ENCODE measurements at places on chromosomes 6 and 20.

- peaks cover 22% of the 10 kb centered on the region for H3K4me1 ChIP-seq
- H3K4me3 ChIP-seq = peak overlapping the region; percentile 36
- peak; percentile 60 for ATAC-seq
- no peaks in the 10 kb centered on the region for H3K36me3 ChIP-seq
- peak overlapping the region; percentile 12 for H3K27ac ChIP-seq
Measured at GRCh38 chr6:148530394-148530953, 187.8 kb downstream of the SASH1 start.

- H3K27ac ChIP-seq = no peak overlapping the region
- no peaks in the 10 kb centered on the region for H3K27me3 ChIP-seq
- peaks cover 12% of the 10 kb centered on the region for H3K4me1 ChIP-seq
- peaks cover 55% of the 10 kb centered on the region for H3K36me3 ChIP-seq
- H3K4me3 ChIP-seq = no peak overlapping the region
- no peak for ATAC-seq
Measured at GRCh38 chr20:13771853-13772453, 12.8 kb downstream of the ESF1 start.

DNA sequence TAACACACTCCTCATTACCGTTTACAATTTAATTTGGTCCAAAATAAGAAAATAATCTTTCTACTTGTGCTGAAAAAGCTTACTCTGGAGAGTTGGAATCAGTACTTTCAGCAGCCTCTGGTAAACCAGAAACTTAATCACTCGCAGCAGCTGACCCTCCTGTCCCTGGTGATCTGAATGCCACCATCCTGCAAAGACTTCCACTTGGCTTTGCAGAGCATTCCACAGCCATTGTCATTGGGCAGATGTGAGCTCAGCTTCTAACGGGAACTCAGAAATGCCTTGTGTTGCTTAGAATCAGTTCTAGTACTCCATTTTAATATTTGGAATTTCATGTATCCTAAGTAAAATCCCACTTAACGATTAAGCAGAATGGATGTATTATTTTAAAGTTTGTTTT is 59.7 kb downstream of the PHACTR1 start:
- peaks cover 21% of the 10 kb centered on the region for H3K27me3 ChIP-seq
- no peak for ATAC-seq
- H3K4me1 ChIP-seq = no peaks in the 10 kb centered on the region

DNA sequence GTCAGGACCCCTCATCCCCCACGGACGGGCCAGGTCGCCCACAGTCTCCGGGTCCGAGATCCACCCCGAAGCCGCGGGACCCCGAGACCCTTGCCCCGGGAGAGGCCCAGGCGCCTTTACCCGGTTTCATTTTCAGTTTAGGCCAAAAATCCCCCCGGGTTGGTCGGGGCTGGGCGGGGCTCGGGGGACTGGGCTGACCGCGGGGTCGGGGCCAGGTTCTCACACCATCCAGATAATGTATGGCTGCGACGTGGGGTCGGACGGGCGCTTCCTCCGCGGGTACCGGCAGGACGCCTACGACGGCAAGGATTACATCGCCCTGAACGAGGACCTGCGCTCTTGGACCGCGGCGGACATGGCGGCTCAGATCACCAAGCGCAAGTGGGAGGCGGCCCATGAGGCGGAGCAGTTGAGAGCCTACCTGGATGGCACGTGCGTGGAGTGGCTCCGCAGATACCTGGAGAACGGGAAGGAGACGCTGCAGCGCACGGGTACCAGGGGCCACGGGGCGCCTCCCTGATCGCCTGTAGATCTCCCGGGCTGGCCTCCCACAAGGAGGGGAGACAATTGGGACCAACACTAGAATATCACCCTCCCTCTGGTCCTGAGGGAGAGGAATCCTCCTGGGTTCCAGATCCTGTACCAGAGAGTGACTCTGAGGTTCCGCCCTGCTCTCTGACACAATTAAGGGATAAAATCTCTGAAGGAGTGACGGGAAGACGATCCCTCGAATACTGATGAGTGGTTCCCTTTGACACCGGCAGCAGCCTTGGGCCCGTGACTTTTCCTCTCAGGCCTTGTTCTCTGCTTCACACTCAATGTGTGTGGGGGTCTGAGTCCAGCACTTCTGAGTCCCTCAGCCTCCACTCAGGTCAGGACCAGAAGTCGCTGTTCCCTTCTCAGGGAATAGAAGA is 978 bp downstream of the HLA-A start:
- peak; percentile 28 for ATAC-seq
- peaks cover 61% of the 10 kb centered on the region for H3K36me3 ChIP-seq
- H3K27me3 ChIP-seq = no peaks in the 10 kb centered on the region
- H3K27ac ChIP-seq = peak overlapping the region; percentile 100

- no peak for ATAC-seq
- H3K4me1 ChIP-seq = no peaks in the 10 kb centered on the region
- H3K27me3 ChIP-seq = no peaks in the 10 kb centered on the region
- no peaks in the 10 kb centered on the region for H3K36me3 ChIP-seq
Measured at GRCh38 chr6:84643778-84644177, 120.6 kb downstream of the TBX18 start.

- no peak for ATAC-seq
- no peak overlapping the region for H3K4me3 ChIP-seq
- H3K36me3 ChIP-seq = no peaks in the 10 kb centered on the region
- no peak overlapping the region for H3K27ac ChIP-seq
Measured at GRCh38 chr6:101178748-101179147, 214.8 kb upstream of the GRIK2 start.

DNA sequence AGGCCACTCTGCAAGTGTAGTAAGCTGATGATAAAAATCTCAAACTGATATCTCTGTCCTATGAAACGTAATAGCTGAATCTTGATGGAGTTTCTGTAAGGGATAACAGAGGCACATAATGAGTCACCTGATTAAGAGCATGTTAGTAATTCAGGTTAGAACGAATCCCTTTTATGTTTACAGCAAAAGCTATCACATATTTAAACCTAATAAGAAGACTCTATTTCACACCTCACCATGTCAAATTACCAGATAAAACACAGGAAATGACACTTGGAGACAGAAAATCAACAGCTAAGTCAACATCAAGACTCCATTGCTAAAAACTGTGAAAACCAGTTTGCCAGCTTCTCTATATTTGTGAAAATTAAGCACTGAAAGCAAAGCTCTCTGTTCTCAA is 11.8 kb downstream of the CST7 start:
- no peaks in the 10 kb centered on the region for H3K4me1 ChIP-seq
- H3K27me3 ChIP-seq = no peaks in the 10 kb centered on the region
- H3K4me3 ChIP-seq = no peak overlapping the region
- no peak overlapping the region for H3K27ac ChIP-seq
- H3K36me3 ChIP-seq = peaks cover 58% of the 10 kb centered on the region

DNA sequence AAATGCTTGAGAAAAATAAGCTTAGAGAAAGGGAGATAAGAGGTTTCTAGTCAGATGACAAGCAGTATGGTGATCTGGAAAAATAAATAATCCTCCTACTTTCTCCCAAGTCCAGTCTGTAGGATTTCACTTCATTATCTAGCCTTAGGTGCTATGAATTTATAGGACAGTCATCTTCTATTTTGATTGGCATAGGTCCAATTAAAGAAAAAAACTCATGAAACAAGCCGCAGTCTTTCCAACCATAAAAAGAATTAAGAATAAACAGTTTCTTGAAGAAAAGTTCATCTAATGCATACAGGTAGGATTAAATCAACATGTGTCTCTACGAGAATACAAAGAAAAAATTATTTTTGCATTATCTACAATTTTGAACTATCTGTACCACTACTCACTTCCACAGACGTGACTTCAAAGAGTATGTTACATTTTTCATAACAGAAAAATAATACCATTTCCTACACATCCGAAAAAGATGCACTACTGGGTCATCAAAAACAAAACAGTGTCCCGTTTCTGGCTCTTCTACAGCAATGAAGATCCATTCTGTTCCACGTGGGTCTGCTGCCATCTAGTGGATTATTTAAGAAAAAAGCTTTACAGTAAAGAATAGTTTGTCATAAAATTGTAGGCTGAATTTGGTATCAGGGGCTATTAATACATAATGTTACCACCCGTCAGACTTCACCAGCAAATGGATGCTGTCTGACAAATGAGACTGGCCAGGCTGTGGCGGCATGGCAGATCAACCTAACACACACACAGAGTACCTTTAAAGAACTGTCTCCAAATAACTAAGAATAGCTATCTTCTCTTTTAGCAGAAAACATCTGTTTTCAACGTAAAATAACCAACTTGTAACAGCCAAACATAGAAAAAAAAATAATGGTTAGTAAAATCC is 28.9 kb downstream of the STX7 start:
- peaks cover 63% of the 10 kb centered on the region for H3K4me1 ChIP-seq
- peak; percentile 68 for ATAC-seq
- no peaks in the 10 kb centered on the region for H3K27me3 ChIP-seq
- H3K27ac ChIP-seq = peak overlapping the region; percentile 24
- peaks cover 35% of the 10 kb centered on the region for H3K36me3 ChIP-seq

DNA sequence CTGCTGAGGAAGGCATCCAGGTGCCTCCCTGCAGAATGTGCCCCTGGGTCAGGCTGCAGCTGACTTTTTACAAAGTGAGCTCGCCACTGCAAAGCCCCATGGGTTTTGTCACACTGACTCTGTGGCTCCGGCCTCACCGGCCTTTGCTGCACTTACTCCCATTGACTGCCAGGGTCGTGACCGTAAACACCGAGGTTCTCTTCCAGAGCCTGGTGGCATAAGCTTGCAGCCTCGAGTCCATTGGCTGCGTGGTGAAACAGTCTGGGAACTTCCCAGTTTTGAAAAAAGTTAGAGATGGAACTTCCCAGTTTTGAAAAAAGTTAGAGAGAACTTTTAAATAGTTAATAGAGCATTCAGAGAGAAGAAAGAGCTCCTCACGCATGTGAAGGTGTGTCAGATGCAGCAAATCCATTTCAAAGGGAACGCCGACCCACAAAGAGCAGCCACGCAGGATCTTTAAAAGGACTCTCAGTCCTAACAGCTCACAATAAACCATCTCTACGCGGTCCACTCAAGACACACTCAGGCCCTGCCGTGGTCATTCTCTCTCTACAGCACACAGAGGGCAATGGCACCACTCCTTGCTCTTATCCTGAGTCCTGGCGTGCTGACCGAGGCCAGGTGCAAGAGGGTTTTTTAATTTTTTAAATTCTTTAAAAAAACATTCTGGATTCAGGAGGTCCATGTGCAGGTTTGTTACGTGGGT is 12.8 kb downstream of the RAMACL start:
- H3K27ac ChIP-seq = no peak overlapping the region
- H3K27me3 ChIP-seq = no peaks in the 10 kb centered on the region
- H3K4me3 ChIP-seq = no peak overlapping the region
- H3K4me1 ChIP-seq = peaks cover 8% of the 10 kb centered on the region
- peaks cover 11% of the 10 kb centered on the region for H3K36me3 ChIP-seq

GRCh38 chr20:51310216-51310615 is 232.3 kb downstream of the NFATC2 start:
- H3K4me3 ChIP-seq = no peak overlapping the region
- no peak for ATAC-seq
- H3K27me3 ChIP-seq = peaks cover 65% of the 10 kb centered on the region
- no peak overlapping the region for H3K27ac ChIP-seq

GRCh38 chr6:132484680-132485018 is 28.3 kb downstream of the STX7 start:
- H3K4me3 ChIP-seq = no peak overlapping the region
- H3K27ac ChIP-seq = peak overlapping the region; percentile 24
- H3K27me3 ChIP-seq = no peaks in the 10 kb centered on the region

DNA sequence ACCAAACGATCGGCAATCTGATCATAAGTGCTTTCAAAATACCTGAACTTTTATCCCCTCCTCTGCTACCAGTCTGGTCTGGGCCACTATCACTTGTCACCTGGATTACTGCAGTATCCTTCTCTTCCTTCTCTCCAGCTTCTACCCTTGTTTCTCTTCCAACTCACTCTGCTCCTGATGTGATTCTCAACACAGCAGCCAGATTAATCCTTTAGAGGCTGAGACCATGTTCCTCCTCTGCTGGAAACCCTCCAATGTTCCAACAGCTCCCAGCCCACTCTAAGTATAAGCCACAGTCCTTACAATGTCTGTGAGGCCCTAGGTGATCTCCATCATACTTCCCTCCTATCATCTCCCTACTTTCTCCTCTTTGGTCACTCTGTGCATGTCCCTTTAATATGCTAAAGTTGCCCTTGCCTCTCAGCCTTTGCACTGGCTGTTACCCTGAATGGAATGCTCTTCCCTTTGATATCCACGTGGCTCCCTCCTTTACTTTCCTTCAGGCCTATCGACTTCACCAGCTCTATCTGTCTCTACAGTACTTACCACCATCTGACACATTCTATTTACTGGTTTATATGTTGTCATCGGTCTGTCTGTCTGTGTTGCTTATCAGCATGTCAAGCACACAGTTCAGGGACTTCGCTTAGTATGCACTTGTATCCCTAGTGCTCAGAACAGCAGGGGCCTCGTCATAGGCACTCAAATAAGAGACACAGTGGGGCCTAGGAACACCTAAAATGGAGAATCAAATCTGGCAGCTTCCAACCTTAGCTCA is 35.0 kb upstream of the RNF24 start:
- no peak overlapping the region for H3K4me3 ChIP-seq
- no peak for ATAC-seq
- H3K27ac ChIP-seq = no peak overlapping the region
- H3K36me3 ChIP-seq = no peaks in the 10 kb centered on the region

DNA sequence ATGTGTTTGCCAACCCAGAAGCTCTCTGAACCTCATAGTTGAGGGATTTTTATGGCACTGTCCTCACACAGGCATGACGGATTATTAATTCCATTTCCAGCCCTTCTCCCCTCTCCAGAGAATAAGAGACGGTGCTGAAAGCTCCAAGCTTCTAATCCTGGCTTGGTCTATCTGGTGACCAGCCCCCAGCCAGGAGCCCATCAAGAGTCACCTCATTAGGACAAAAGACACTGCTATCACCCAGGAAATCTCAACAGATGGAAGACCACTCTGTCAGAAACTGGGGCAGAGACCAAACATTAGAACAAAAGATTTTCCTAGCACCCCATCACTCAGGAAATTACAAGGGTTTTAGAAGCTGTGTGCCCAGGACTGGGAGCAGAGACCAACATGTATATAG is 48.2 kb downstream of the STMND1 start:
- no peaks in the 10 kb centered on the region for H3K4me1 ChIP-seq
- H3K27ac ChIP-seq = no peak overlapping the region
- H3K4me3 ChIP-seq = no peak overlapping the region
- no peaks in the 10 kb centered on the region for H3K36me3 ChIP-seq
- H3K27me3 ChIP-seq = no peaks in the 10 kb centered on the region

- no peak overlapping the region for H3K4me3 ChIP-seq
- no peak for ATAC-seq
- no peaks in the 10 kb centered on the region for H3K27me3 ChIP-seq
- H3K36me3 ChIP-seq = no peaks in the 10 kb centered on the region
Measured at GRCh38 chr6:17311595-17312311, 30.6 kb downstream of the RBM24 start.
